ENCODE measurements at places on chromosomes 7 and 10.
A peak's percentile ranks its signal among the peaks of the same experiment; 100 is the strongest.

DNA sequence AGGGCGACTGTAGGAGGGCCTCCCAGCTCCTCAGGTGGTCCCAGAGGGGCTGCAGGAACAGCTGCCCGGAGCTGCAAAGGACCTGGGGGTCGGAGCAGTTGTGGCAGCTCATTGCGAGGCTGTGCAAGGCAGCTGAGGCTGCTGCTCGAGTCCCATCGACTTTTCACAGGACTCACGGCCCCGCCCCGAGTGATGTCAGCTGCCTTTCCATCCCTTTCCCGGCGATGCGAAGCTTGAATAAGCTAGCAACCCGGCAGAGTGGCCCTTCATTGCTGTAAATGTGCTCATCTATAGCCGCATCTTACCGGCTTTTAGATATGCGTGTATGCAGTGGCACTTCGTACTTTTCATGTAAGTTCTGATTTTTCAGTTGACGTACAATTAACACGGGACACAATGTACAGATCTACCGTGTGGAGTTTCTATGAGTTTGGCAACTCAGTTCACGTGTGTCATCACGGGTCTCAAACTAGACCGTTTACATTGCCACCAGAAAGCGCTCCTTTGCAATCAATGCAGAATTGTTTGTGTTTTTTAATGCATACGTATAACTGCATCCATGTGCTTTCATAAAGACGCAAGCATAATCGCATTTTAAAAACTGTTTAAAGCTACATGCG, at the start of gene CH25H:
CH25H (minus strand) TSS at position 137 of the 620 bp plus-strand sequence; CDS start at position 112, 25 bp downstream.
- DNase-seq: peak; percentile 86

GRCh38 chr7:29496355-29497020, 67.1 kb upstream of the PRR15 start:
- DNase-seq: no peak

DNA sequence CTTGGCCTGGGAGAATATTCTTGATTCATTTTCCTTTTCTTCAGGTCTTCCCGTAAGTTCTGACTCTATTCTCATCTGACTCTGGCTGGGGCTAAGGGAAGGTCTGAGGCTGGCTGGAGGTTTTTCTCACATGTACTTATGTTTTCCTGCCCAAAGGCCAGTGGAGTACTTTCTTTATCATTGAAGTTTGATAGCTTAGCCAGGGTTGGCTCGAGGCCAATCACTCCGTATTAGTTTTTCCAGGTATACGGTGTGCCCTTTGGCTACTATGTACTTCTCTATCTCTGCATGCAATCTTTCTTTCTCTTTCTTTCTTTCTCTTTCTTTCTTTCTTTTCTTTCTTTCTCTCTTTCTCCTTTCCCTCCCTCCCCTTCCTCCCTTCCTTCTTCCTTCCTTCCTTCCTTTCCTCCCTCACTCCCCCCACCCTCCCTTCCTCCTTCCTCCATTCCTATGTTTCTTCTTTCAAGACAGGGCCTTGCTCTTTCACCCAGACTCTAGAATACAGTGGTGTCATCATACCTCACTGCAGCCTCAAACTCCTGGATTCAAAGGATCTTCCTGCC, 26.8 kb upstream of the VKORC1L1 start:
- DNase-seq: no peak

DNA sequence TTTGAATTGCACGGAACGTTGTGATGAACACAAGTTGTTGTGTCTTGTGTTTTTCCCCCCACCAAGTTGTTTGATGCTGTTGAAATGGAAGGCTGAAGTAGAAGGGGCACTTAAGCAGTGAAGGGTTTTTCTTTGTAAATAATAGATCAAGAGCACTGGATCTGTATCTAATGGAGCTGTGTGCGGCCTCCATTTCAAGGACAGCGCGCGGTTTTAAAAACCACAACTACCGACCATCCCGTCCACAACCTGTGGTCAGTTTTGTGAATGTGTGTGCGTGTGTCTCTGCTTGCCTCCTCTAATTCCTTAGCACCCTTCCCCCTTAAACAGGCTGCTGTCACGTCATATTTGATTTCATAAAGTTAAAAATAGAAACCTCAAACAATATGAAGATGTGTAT, 165.5 kb downstream of the TCF7L2 start:
- no peak for DNase-seq

- peak; percentile 32 for DNase-seq
Observed at GRCh38 chr7:84105586-84105985, 89.0 kb downstream of the SEMA3A start.

GRCh38 chr10:132827861-132828539, 42.1 kb upstream of the NKX6-2 start:
- DNase-seq: no peak

All from dermis microvascular lymphatic vessel endothelial cell (primary cell).